ENCODE measurements at places on chromosomes 3 and 15.

GRCh38 chr3:31116651-31117050 lies 222.2 kb upstream of the GADL1 start:
- DNase-seq: no peak

DNA sequence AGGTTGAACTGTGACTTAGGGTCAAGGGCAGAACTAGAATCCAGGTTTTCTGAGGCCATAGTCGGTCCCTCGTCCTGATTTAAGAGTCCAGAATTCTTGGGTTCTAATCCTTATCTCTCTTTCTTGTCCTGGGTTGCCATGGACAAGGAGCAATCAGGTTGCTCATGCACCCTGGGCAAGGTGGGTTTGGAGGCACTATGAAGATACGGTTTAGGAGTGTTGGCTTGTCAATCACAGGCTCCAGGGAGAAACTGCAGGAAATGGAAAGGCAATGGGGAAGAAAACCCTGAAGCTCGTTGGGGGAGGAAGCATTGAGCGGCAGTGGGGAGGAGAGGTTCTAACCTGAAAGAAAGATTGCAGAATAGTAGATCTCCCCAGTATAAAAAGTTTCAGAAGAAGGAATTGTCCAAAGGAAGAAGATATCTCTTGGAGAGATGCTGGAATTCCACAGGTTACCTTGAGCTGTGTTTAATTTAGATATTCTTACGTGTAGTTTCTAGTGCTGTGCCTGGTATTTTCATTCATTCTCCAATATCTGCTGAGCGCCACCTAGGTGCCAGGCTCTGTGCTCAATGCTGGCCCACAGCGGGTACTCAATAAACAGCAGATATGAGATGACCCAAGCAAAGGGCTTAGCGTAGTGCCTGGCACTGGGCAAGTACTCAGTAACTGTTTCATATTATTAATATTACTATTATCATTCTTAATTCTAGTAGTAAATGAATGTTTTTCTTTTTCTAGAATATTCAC lies 2.0 kb downstream of the ACAN start:
- DNase-seq: no peak

GRCh38 chr15:48774484-48774883 lies 36.4 kb downstream of the CEP152 start:
- no peak for DNase-seq

- no peak for DNase-seq
Measured at GRCh38 chr15:100261302-100262240, 80.2 kb downstream of the ADAMTS17 start.

DNA sequence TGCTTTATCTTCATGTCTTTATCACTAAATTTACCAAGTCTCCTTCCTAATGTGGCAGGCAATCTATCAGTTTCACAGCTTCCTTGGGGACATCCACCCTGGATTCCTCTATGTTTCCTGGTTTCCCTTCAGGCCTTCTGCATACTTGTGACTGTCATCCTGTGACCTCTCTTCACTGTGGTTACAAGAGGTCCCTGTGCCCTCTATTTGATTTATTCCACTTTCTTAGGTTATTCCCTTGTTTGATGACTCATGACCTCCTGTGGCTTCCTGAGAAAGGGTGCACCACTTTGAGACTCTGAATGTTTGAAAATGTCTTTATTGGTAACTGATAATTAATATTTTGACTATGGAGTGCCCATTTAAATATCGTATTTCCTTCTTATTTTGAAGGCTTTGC lies 60.5 kb upstream of the KY start:
- DNase-seq: no peak

GRCh38 chr15:41746802-41747201 lies 27.5 kb upstream of the MAPKBP1 start:
- no peak for DNase-seq

Data from NCI-H2029 treated with DMSO at 0.1 percent for 48 hours (cell line).